ENCODE measurements at places on chromosomes 7 and 10.

DNA sequence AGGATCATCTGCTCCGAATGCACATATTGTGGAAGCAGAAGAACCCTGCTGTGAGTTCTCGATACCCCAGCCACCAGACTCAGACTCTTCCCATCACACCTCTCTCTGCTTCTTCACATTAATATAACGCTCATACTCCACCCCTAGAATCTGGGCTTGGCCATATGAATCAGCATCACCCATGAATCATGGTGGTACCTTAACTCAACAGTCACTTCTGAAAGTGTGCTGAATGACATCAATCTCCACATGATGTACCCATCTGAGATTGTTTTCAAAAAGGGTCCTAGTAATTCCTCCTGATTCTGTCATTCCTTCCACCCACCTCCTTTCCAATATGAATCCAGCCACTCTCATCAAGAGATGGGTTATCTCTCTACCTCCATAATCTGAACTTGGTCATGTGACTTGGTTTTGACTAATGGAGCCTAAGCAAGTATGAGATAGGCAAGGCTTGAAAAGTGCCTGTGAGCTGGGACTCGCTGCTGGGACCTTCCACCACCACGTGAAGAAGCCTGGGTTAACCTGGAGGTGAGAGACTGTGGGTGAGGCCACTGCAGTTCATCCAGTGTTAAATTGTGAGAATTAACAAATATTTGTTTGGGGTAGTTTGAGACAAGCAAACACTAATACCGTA lies 15.4 kb downstream of the YWHAG start:
- DNase-seq: no peak

DNA sequence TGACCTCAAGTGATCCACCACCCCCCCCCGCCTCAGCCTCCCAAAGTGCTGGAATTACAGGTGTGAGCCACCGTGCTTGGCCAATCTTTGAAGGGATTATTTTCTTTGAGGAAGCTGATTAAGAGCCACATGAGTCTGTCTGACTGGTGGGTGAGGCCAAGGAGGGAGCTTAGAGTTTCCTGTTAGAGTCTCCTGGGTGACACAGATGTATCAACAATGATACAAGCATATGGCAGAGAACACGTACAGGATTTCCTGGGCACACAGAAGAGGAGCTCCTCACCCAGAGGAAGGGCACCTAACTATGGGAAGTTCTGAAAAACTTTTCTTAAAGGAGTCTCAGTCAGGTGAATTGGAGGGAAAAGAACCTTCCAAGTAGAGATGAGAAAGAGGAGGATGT lies 69.4 kb downstream of the GOLGA7B start:
- DNase-seq: no peak

DNA sequence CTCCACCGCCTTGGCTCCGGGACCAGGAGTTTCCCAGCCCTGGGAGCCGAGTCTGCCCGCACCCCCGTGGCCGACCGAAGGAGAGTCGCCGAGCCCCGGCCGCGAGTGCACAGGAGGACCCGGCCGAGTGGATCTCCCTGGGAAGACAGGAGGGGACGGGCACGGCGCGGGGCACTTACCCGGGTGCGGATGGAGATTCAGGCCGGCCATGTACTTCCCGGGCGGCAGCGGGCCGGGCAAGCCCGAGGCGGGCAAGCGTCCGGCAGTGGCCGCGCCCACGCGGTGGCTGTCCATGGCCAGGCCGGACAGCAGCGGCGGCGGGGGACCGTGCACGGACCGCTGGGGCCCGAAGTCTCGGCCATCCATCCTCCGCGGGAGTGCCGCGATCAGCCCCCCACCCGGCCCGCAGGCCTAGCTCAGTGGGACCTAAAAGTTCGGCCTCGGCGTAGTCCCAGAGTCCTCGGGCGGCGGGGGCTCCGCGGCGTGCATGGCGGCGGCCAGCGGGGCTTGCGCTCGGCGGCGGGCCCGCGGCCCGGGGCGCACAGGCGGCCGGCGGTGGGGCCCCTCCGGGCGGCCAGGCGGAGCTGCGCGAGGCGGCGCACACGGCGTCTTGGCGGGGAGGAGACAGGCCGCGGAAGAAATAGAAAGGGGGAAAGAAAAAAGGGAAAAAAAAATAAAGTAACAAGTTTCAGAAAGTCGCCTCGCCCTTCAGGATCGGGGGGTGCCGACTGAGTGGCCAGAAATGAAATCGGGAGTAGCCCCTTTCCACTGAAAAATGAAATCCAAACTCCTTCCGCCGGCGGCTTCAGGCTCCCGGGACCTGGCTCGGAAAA lies 2.5 kb downstream of the TNRC18 start:
- no peak for DNase-seq

DNA sequence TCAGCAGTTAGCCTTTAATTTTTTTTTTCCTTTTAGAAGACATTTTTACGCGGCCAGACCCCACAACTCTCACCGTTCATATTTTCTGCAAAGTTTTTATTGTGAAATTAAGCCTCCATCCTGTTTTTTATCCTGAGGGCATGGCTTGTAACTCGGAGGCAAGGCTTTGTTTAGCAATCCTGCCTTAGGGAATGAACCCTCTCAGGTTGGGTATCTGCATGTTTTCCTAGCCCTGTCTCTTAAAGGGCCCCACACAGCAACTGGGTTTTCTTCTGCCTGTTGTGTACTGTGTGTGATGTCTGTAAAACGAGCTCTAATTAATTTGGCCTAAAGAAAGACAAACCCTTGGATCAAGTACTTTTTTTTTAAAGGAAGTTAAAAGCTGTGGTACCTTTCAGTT lies 130.2 kb upstream of the COBL start:
- DNase-seq: no peak

- no peak for DNase-seq
Measured at GRCh38 chr10:81866753-81867152, 8.2 kb upstream of the NRG3 start.

DNA sequence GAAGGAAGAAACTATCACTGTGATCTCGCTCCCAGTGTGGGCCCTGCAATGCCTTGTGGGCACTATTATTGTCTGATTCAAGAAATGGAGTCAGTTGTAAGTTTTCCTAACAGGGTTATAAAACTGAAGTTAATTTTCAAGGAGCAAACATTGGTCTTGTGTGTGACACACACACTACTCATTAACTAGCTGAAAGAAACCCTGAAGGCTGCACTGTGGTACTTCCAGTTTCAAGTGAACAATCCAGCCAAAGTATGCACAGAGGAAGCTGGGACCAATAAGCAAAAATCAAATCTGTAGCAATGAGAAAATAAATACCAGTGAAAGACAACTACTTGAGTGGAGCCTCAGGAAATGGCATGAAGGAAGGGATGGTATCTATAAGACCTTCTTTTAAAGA lies 506.6 kb upstream of the POT1 start:
- DNase-seq: no peak

- no peak for DNase-seq
Measured at GRCh38 chr10:870564-871166, 60.8 kb downstream of the LARP4B start.

GRCh38 chr7:144975882-144976281 lies 140.0 kb upstream of the TPK1 start:
- DNase-seq: no peak

DNA sequence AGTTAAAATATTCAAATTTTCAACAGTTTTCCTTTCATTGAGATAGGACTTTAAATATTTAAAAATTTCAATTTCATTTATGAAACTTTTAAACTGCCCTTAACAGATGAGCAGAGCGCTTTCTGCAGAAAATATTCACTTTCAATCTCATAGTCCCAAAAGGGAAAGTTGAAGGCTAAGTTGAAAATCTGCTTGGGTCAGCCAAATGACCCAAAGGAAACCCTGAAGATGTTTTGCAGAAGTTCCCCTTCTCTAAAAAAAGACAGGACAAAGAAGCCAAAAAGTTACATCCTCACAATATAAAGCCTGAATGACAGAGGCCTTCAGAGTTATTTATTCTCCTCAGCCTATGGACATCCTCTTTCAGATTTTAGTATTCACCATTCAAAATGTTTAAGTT lies 17.6 kb upstream of the SCIN start:
- no peak for DNase-seq
